ENCODE measurements at places on chromosomes 2 and 18.

GRCh38 chr2:199024224-199024623 is 433.5 kb downstream of the SATB2 start:
- no peak for DNase-seq

GRCh38 chr2:151907286-151908203 is 79.3 kb upstream of the ARL5A start:
- no peak for DNase-seq

GRCh38 chr2:113298176-113298575 is 19.5 kb upstream of the PAX8 start:
- DNase-seq: no peak

GRCh38 chr18:14978962-14979535 is 231.1 kb downstream of the ANKRD30B start:
- DNase-seq: no peak

DNA sequence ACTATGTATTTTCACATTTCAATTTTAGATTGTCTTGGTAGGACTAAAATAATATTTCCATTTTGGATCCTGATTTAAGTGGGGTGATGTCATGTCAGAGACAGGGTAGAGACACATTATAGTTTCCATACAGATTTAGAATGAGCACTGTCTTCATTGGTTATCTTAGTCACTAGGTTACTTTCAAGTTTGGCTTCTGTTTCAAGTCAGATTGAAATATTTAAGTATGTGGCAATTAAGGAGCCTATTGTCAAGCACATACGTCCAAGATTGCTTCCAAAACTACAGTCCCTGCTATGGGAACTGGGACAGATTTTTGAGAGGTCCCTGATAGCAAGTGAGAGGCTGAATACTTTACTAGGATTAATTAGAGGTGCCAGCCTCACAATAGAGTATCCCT is 89.2 kb upstream of the FAM117B start:
- DNase-seq: no peak

GRCh38 chr2:9638532-9638931 is 7.7 kb upstream of the YWHAQ start:
- peak; percentile 31 for DNase-seq

- no peak for DNase-seq
Measured at GRCh38 chr2:11279398-11279797, 65.0 kb downstream of the ROCK2 start.

GRCh38 chr2:167198576-167198975 is 310.3 kb downstream of the XIRP2 start:
- no peak for DNase-seq

GRCh38 chr18:73563901-73564472 is 583.6 kb downstream of the FBXO15 start:
- no peak for DNase-seq

DNA sequence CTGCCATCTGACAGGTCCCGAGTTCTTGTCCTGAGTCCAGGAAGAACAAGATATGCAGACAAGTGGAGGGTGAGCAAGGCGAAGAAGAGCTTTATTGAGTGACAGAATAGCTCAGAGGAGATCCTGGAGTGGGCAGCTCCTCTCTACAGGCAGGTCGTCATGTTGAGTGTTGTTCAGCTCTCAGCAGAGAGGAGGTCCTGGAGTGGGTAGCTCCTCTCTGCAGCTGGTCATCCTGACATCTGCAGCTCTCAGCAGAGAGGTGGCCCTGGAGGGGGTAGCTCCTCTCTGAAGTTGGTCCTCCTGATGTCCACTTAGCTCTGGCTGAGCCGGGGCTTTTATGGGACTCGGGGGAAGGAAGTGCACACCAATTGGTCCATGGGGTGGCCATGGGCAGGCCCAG is 90.4 kb downstream of the ATAD2B start:
- DNase-seq: no peak

DNA sequence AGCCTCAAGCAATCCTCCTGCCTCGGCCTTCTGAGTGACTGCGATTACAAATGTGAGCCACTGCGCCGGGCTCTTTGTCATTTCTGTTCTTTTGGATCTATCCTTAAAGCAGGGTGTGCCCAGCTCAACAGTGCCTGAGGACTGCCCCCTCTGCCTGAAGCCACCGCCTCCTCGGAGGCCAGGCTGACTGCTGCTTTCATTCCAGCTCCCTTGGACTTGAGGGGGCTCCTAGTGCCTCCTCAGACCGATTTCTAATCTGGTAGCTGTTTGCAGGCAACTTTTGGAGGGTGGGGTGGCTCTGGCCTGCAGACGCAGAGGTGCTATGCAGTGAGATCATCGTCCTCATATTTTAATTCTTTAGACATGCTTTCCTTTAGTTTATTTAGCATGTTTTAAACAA is 35.9 kb upstream of the KLF11 start:
- no peak for DNase-seq

GRCh38 chr2:218389333-218390150 is 7.5 kb downstream of the SLC11A1 start:
- no peak for DNase-seq

DNA sequence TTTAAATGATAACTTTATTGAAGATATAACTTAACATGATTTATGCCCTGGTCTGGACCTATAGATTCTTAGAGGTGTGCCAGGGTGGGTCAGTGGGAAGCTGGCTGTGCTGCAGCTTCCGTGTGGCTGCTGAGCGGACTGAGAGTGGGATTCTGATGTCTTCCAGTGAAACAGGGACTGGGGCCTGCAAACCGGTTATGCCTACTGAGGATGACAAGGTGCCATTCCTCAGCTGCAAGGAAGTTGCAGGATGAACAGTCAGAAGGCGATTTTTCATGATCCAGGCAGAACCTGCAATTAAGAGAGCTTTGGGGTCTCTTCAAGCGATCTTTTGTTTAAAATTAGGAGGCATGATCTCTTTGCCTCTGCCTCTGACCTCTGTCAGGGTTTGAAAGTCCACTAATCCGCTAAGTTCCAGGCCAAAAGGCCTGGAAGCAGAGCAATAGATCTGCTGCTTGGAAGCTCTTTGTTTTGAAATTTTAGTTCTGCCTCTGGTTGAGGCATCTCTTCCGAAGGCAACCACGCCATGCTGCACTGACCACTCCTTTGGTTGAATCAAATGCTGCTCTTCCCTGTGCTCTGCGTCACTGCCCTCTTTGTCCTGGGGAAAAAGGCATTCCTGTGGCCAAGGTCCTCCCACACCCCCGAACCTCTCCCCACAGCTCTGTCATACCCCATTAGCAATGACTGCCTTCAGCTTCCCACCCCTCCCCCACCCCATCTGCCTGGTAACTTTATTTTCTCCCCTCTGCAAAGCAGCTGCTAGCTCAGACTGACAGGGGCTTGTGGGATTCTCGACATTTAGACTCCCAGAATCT is 2.0 kb downstream of the TMEM169 start:
- DNase-seq: no peak

DNA sequence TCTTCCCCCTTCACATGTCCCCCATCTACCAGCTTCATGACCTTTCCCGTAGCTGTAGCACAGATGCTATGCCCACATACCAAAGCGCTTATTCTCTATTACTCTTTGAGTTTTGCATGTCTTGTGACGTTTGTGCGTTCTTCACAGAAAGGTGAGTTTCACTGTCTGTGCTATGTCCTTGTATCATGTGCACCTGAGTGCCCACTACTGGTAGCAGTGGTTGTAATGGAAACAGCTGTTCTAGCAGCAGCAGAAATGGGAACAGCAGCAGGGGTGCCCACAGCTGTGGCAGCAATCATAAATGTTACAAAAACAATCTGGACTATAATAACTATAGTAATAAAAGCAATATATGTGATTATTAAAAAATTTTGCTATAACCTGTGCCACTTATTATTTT is 127.1 kb downstream of the STK39 start:
- no peak for DNase-seq

GRCh38 chr2:159126432-159127022 is 158.1 kb downstream of the TANC1 start:
- no peak for DNase-seq

DNA sequence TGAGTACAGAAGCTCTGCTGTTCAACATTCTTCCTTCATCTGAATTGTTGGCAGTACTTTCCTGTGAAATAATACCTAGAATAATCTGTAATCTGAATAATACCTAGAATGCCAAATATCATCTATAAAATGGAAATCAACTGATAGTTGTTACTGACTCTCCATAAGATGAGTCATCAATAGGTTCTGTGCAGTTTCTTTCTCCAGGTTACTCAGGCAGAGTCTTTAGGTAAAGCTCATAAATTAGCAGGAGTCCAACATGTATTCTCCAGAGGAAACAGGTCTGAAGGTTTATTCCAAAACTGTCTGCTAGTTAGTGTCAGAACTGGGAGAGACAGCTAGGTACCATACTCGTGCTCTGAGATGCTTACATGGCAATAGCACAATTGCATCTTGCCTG is 282.0 kb upstream of the MAP2 start:
- no peak for DNase-seq

GRCh38 chr2:200221055-200221955 is 85.2 kb upstream of the SPATS2L start:
- no peak for DNase-seq

DNA sequence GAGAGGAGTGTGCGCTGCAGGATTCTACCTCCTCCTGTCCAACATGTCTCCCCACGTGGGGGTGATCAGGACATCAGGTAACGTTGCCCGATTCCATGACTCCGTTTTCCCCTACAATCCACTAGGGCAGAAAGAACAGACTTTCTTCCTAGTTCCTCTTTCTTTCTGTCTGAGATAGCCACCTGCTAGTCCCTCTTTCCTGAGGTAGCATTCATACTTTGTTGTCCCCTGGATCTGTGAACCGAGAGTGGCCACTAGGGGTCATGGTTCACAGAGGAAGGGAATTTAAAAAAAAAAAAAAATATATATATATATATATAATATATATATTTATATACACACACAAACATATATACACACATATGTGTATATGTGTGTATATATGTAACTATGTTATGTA is 210.0 kb upstream of the ZNF521 start:
- DNase-seq: no peak

DNA sequence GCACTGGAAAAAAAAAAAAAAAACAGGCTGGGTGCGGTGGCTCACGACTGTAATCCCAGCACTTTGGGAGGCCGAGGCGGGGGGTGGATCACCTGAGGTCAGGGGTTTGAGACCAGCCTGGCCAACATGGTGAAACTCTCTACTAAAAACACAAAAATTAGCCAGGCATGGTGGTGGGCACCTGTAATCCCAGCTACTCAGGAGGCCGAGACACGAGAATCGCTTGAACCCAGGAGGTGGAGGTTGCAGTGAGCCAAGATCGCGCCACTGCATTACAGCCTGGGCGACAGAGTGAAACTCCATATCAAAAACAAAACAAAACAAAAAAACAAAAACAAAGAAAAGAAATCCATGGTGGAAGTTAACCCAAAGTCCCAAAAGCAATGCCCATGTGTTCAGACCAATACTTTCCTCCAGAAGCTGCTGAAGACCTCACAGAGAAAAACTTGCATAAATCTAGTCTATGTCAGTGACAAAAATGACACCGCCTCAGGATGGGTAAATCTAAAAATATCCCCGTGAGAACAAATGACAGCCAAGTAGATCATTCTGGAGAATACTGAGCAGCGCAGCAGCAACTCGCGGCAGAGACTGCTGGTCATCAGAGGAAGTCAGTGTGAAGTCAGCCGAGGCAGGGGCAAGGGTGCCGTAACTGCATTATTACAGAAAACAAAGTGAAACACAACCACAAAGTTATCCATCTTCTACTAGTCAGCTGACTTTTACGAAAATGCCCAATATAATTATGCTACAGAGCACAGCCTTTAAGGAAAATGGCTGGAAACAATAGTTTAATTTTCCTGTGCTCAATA is 41.0 kb downstream of the LPIN2 start:
- no peak for DNase-seq

GRCh38 chr2:206368933-206369569 is 74.3 kb upstream of the ADAM23 start:
- DNase-seq: no peak

- no peak for DNase-seq
Measured at GRCh38 chr2:21658269-21658668, 534.5 kb downstream of the TDRD15 start.

GRCh38 chr2:173750353-173750801 is 214.8 kb downstream of the SP3 start:
- DNase-seq: no peak

GRCh38 chr2:202932425-202933138 is 20.5 kb downstream of the CARF start:
- peak; percentile 28 for DNase-seq

- no peak for DNase-seq
Measured at GRCh38 chr18:5879479-5879882, 15.8 kb downstream of the TMEM200C start.

DNA sequence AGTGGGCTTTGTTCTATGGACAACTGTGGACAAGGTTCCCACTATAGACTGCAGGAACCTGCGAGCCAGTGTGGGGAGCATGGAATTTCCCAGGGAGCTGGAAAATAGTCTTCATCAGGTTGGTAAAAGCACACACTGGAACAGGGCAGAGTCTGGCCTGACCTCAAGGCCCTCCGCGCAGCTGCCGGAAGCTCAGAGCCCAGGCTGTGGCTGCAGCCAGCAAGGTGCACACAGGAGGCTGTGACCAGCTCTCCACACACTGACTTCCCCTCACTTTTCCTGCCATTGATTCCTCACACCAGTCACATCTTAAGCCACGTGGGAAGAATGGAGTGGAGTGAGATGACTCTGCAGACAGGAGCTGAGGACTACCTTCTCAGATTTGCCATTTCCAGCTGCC is 19.1 kb downstream of the MAL start:
- DNase-seq: no peak

DNA sequence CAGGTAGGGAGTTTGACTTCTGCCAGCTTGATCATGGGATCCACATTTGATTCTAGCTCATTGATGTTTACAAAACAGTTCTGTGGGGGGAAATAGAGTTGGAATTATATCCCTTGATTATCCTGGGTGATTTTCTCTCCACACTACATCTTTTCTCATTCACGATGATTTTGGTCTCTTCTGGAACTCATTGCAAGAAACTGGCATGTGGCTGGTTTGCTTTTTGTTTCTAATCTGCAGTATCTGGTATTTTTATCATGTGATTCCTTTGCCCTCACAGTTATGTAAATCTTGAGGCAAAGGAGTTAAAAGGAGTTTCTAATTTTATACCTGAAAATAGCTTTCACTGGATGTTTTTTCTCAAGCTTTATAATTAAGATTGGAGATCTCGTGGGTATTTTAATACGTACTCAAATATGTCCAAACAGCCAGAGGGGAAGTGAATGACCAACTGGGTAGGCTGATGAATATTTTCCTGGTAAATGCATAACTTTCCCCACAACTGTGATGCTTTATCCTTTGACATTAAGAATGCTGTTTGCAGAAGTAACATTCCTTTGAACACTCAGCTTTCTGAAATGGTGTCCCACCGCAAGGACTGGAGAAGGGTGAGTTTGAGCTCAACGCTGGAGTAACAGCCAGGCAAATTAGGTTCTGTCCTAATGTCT is 502.9 kb upstream of the ZEB2 start:
- DNase-seq: no peak

GRCh38 chr2:141323571-141323970 is 807.2 kb downstream of the LRP1B start:
- DNase-seq: no peak

GRCh38 chr2:205474741-205475415 is 207.4 kb upstream of the NRP2 start:
- DNase-seq: no peak

DNA sequence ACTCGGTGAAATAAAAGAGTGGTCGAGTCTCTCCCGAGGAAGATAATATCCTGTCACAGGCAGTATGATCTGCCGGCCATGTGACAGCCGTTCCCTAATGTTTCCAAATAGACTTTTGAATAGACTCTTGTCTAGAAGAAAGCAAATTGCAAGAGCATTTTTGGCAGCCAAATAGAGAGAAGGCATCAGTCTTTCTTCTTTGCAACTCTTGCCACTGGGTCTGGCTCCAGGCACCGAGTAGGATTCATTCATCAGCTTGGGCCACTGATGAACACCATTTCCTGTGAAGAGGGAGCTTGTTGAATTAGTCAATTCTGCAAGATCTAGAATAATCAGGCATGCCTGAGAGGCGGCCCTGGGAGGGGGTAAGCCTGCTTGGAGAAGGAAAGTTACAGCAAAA is 165.6 kb downstream of the KLHL29 start:
- no peak for DNase-seq
